NCI-H1930 (cell line): ENCODE measurements at places on chromosomes 3 and 15.

DNA sequence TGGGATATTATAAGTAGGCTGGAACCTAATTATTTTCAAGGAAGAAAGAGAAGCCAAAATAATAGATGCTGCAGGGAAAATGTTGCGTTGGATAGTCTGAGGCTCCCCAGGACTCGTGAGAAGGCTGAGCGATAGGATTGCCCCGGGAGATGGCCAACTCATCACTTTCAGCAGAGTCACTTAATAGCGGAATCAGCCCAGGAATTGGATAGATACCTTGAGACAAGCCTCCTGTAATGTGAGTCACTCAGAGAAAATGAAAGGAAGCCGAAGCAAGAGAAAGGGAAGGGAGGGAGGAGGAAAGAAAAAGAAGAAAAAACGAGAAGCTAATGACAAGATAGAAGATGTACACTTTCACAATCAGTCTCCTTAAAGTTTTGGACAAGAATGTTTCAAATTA, 94.3 kb downstream of the SQOR start:
- no peak for DNase-seq

DNA sequence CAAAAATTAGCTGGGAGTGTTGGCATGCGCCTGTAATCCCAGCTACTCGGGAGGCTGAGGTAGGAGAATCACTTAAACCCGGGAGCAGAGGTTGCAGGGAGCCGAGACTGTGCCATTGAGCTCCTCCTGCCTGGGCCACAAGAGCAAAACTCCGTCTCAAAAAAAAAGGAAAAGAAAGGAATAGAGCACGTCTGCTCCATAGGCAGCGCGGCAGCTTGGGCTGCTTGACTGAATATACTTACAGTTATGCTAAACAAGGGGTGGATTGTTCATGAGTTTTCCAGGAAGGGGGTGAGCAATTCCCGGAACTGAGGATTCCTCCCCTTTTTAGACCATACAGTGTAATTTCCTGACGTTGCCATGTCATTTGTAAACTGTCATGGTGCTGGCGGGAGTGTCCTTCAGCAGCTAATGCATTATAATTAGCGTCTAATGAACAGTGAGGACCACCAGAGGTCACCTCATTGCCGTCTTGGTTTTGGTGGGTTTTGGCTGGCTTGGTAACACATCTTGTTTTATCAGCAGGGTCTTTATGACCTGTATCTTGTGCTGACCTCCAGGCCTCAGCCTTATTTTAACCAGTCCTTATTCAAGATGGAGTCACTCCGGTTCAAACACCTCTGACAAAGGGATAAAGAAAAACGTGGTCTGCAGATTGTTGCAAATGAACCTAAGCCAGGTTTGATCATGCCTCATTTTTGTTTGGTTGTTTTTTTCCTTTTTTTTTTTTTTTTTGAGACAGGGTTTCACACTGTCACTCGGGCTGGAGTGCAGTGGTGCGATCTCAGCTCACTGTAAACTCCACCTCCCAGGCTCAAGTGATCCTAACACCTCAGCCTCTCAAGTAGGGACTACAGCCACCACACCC, 24.9 kb upstream of the SENP5 start:
- no peak for DNase-seq

DNA sequence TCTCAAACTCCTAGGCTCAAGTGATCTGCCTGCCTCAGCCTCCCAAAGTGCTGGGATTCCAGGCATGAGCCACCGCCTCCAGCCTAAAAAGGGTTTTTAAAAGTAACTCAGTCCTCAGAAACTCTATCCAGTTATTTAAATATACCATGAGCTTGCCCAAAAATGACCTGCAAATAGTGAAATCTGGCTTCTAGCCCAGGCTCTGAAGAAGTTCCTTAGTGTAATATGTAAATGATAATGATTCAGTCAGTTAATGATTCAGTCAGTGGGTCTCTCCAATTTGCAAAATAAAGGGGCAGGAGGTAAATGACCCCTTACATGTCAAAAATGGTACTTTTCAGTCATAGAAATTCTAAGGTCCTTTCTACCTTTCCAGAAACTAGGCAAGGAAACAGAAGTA, 28.8 kb downstream of the LRRC2 start:
- no peak for DNase-seq

- DNase-seq: no peak
Measured at GRCh38 chr3:112351823-112352222, 18.9 kb downstream of the CD200 start.

DNA sequence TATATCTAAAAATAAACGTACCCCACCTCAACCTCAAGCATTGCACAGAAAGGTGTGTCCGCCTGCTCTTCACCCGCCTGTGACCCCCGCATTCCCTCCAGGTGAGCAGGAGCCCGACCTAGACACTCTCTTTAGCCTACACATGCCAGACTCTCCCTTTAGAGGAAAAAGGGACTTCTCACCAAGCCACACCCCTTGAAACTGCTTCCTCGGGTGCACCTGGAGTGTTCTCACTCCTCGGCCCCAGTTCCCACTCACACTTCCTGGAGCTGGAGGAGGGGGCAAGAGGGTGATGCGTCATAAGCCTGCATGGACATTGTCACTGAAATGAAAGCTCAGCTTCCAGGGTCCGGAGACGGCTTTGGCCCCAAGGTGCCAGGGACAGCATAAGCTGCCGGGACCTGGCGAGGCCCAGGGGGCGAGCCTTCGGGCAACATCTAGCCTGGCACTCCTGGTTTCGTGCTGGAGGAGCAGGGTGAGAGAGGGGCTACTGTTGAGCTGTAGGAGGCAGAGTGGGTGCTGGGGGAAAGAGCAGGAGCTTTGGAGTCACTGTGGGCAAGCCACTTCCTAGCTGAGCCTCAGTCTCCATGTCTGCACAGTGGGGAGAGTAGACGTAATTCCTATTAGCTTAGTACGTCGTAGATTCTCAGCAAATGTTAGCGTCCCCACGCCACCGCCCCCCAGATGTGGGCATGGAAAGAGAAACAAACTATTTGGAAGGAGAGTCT, 9.8 kb upstream of the MUC4 start:
- DNase-seq: no peak

DNA sequence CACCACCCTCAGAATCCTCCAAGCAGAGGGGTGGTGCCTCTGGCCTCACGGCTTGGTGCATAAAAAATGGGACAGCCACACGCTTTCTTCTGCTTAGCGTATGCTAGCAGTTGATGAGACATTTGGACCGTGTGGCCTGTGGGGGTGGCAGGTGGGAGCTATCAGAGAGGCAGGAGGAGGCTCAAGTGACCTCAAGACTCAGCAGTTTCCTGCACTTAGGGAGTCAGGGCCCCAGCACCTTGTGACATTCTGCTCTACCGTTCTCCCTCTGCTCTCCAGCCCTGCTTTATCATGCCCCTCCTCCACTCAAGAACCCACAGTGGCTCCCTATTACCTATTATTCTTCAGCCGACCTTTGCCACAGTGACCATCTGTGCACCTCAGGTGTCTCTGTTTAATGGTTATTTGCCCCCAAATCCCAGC, 41.0 kb upstream of the CGNL1 start:
- no peak for DNase-seq

GRCh38 chr3:153373606-153374005, 211.6 kb downstream of the RAP2B start:
- DNase-seq: no peak

- no peak for DNase-seq
Measured at GRCh38 chr3:186456731-186457191, 87.4 kb downstream of the CRYGS start.

GRCh38 chr3:27216955-27217552, 152.1 kb downstream of the NEK10 start:
- no peak for DNase-seq

- no peak for DNase-seq
Measured at GRCh38 chr3:8953313-8953712, 10.0 kb downstream of the RAD18 start.

GRCh38 chr15:70672081-70672480, 91.3 kb downstream of the UACA start:
- DNase-seq: no peak

DNA sequence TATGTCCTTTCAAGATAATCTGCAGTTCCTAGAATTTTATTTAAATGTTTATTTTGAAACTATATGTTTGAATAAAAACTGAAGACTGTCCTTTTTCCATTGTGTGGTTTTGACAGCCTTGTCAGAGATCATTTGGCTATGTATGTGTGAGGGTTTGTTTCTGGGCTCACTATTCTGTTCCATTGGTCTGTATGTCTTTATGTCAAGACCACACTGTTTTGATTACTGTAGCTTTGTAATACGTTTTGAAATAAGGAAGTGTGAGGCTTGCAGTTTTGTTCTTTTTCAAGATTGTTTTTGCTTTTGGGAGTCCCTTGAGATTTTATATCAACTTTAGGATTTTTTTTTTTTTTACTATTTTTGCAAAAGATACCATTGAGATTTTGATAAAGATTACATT, 42.0 kb downstream of the PIAS1 start:
- DNase-seq: no peak

- no peak for DNase-seq
Measured at GRCh38 chr15:61390138-61390537, 161.0 kb upstream of the RORA start.

DNA sequence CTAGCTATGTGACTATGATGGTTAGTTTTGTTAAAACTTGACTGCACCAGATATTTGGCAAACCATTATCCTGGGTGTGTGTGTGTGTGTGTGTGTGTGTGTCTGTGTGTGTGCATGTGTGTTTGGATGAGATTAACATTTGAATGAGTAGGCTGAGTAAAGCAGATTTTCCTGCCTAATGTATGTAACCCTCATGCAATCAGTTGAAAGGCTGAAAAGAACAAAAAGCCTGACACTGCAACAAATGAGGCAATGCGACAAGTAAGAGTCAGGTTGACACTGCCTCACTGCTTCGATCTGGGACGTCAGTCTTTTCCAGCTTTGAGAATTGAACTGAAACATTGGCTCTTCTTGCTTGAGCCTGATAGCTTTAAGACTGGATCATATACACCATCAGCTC, 643.0 kb downstream of the NAALADL2 start:
- no peak for DNase-seq

DNA sequence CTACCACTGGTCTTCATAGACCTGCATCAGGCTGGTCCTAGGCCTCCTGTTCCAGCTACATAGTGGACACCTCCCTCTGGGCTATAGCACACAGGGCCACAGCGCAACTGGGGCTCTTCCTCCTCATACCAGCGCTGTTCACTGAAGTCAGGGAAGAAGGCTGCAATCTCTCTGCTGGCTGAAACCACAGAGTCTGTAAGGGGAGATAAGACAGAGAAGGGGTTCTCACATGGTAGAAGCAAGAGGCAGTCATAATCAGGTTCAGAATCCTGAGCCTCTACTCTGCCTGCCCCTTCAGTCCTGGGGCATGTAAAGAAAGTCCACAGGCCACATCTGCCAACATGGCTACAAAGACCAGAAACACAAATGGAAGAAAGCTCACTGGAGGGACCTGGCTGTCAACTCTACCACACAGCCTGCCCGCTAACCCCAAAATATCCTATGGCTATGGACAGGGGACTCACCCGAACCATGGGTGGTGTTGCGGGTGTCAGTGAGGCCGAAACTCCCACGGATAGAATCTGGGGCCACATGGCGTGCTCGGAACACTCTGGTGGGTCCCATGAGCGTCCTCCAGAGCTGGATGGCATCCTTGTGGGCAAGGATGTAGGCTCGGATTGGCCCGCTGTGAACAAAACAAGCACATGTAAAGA, 38.7 kb downstream of the SPINK8 start:
- DNase-seq: no peak

GRCh38 chr15:90585863-90586262, 56.1 kb downstream of the CRTC3 start:
- no peak for DNase-seq

DNA sequence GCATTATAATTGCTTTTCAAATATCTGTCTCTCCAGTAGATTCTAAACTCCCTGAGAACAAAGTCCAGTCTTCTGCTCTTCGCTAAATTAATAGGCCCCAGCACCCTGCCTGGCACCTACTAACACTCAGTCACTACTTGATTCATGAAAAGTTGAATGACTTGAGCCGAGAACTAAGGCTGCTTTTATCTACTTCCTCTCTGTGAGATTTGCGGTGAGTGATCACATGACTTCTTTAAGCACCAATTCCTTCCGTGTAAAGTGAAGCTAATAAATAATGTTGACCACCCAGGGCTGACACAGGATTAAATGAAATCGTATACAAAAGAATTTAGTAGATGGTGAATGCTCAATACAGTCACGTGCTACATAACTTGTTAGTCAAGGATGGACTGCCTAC, 44.6 kb upstream of the PGPEP1L start:
- DNase-seq: no peak

GRCh38 chr3:8420612-8421011, 81.0 kb upstream of the LMCD1 start:
- DNase-seq: no peak

GRCh38 chr15:66498501-66499386, 1.2 kb upstream of the SNAPC5 start:
- no peak for DNase-seq

GRCh38 chr3:156445117-156446090, 109.5 kb downstream of the SSR3 start:
- no peak for DNase-seq

DNA sequence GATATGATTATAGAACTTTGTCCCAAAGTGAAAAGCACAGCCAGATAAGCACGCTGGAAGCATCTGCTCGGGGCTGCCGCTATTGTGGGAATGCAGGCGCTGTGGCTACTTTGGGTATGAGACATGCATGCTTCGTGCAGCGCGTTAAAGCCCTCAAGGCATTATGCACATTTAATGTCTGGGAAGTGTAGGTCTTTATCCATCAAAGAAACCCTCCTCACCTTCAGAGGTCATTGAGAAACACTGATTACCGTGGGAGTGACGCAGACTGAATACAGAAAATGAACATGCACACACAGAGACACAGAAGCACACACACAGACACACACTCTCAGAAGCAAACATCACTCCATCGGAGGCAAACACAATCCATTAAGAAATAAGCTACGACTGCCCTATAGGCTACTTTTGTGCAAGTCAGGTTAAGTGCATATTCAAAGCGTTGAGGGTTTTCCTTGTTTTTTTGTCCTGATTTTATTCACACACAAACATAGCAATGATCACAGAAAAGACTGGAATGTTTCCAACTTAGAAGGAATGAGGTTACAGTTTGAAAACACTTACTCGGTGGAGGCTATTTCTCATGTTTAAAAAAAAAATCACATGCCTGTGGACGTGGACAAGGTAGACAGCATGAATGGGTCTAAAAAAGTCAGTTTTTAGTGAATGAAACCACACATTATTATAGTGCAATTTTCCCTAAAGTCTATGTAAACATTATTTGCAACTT, 68.5 kb downstream of the PLCH1 start:
- DNase-seq: no peak

DNA sequence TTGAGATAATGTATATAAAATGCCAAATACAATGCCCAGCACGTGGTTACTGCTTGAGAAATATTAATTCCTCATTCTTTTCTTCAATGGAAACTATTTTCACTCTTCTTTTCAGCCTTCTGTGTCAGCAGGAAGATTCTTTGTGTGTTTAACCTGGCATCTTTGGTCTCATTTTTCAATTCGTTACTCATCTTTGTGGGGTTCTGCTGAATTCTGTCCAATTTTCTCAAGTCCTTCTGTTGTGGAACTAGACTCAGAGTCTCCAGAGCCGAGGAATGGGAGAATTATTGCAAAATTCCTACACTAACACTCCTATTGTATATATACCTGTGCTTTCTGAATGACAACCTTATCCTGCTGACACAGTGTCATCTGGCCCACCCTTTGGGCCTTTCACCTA, 96.8 kb upstream of the RGMA start:
- no peak for DNase-seq

- no peak for DNase-seq
Measured at GRCh38 chr3:87247430-87247773, 20.3 kb downstream of the CHMP2B start.

- DNase-seq: no peak
Measured at GRCh38 chr3:170642882-170643601, 57.2 kb upstream of the SLC7A14 start.
